ENCODE measurements at places on chromosomes 5 and 9.

- no peak for DNase-seq
These were observed 22.6 kb downstream of the PTPN3 start for GRCh38 chr9:109475526-109475925.

DNA sequence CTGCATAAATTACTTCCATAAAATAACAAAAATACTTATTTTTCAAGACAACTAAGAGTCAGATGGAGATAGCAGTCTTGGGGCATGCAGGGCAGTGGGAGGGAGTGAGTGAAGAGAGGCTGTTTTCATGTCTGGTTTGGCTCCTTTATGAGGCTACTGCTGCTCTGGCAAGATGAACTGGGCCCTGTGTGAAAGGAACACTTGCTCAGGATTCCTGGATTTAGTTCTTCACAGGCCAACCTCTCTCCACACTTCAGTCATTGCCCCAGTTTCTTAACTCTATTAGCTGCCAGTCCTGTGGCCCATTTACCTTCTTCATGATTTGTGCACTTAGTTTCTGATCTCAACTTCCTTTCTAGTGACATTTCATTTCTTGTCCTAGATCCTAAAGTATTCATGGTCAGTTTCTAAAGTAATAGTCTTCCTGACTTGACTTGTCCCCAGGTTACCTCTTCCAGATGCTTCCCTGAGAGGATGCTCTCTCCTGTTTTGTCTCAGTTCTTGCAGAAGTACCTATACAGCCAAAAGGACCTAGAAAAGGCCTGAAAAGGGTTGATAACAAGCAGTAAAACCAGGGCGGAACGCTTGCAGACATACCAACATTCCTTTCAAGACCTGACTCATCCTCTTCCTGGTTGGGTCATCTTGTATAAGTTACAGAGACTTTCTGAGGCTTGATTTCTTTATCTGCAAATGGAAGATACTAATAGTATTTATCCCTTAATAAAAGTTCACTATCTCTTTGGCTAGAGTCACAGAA is 77.0 kb upstream of the ZFAND5 start:
- peak; percentile 85 for DNase-seq

GRCh38 chr9:137392232-137393007 is 30.5 kb downstream of the EXD3 start:
- DNase-seq = no peak

DNA sequence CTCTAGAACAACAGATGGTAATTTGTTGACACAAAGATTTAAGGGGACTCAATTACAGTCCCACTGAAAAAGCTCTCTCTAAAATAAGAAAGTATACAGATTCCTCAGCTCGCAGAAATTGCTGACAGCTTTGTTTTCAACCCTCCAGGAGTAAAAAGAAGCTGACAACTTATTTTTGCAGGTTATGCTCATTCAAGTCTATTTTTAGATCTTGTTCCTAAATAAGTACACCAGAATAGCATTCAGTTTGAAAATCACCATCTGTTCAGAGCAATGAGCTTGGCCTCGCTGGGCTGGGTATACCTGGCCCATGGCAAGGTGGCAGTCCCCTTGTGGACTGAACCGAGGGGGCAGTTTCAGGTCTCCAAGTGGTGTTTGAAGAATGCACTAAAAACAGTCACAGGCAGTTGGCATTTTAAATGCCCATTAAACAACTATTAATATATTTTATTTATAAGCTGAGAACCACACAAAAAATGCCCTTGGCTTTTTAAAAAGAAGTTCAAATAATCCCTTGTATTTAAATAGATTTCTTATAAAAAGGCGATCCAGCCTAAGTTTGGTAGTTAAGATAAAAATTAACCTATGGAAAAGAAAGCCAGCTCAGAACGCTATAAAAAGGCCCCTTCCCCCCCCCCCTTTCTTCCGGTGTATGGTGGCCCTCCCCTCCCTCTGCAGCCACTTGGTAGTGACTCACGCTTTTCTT is 169.2 kb downstream of the AUH start:
- peak; percentile 35 for DNase-seq

DNA sequence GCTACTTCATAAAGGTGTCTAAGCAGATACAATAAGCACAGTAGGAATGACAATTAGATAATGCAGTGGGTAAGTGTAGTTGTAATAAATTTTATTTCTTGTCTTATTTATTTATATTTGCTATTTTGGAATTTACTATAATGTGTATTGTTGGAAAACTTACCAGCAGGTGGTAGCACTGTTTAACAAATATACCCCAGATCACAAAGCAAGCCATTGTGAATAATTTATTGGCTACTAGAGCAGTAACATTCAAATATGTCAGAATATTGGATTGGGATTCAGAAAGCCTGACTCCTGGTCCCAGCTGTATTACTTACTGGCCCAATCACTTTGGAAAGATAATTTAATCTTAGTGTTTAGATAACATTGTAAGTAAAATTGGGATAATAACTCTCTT is 78.0 kb downstream of the ISOC1 start:
- DNase-seq = peak; percentile 46

GRCh38 chr5:85452322-85453025 is 1067.8 kb upstream of the EDIL3 start:
- no peak for DNase-seq

DNA sequence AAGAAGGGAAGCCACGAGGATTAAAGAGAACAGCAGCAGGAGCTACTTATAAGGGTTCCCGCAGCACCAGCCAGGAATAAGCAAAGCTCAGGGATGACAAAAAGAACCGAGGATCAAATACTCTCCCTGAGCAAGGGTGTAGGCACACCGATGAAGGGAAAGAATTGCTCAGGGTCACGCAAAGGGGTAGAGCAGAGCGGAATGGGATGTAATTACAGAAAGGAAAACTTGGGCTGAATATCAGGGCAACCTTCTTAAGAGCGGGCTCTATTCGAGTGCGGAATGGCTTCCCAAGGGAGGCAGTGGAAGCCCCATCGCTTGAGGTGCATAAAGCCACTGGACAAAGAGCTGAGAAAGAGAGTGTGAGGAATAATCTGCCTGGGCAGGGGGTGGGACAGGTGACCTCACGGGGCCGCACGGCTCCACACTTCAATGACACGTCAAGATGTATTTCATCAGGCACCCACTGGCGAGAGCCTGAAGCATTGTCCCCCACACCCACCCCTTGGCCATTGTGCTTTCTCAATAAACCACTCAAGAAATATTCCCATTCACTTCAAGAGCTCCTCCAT is 162.2 kb downstream of the EBF1 start:
- DNase-seq = no peak

- no peak for DNase-seq
These were observed 8.2 kb downstream of the OTULIN start for GRCh38 chr5:14672484-14673394.

DNA sequence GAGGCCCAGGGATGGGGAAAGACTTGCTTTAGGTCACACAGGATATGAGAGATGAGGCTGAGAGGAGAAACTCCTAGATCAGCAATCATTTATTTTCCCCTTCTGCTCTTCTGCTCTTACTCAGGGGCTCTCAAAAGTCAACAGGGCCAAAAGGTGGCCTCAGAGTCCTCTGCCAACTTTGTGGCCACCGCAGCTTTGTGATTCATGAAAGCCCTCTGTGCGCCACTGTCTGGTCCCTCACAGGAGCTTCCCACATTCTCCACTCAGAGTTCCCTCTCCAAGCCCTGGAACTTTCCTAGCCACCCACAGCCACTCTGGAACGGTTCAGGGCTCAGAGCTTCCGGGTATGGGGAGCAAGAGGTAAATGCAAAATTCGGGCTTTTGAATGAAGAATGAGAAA is 82.4 kb downstream of the COL27A1 start:
- no peak for DNase-seq

DNA sequence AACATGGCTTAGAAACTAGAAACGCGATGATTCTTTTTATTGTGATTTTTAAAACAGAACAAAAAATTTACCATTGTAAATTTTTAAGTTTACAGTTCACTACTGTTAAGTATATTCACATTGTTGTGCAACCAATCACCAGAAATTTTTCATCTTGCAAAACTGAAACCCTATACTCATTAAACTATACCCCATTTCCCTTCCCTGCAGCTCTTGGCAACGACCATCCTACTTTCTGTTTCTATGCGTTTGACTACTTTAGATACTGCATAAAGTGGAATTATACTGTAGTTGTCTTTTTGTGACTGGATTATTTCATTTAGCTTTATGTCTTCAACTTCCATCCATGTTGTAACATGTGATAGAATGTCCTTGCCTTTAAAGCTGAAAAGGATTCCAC is 52.5 kb downstream of the SPOCK1 start:
- no peak for DNase-seq

GRCh38 chr5:142726188-142726731 is 40.4 kb upstream of the FGF1 start:
- peak; percentile 96 for DNase-seq

DNA sequence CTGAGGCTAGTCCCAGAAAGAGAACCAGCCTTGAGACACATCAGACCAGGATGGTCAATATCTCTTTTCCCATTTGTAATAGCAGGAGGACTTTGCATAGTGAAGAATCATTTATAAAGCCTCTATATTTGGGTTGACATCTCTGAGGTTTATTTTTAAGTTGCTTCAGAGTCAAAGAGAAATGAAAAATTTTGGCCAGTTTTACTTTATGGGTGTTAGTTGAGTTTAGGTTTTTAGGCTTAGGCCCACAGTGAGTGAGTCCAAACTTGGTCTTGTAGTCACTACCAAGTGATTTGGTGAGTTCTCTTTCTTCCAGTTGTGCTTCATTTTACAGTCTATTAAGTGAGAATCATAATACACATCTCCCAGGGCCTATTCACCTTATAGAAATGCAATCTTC is 5.3 kb upstream of the MEF2C start:
- no peak for DNase-seq

- DNase-seq = no peak
These were observed 84.7 kb upstream of the DHFR start for GRCh38 chr5:80739496-80739895.

GRCh38 chr9:34125681-34126206 is 754 bp downstream of the DCAF12 start:
- peak; percentile 19 for DNase-seq

- no peak for DNase-seq
These were observed 133.8 kb upstream of the MEF2C start for GRCh38 chr5:89016741-89017303.

DNA sequence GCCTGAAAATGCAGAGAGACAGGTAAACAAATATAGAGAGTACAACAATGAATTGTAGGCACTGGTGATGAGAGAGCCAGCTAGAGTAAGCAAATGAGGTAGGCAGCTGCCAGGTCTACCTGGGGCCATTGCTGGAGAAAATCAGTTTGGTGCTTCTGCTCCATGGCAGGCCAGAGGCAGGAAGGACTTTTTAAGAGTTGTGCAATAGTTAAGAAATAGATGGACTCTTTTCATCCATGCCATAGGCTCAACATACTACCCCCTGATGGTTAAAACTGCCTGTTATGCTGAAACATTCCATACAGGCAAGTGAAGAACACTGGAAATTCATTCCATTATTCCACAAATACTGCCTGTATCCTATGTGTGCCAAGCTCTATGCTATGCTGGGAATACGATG is 86.5 kb upstream of the CCDC112 start:
- no peak for DNase-seq

DNA sequence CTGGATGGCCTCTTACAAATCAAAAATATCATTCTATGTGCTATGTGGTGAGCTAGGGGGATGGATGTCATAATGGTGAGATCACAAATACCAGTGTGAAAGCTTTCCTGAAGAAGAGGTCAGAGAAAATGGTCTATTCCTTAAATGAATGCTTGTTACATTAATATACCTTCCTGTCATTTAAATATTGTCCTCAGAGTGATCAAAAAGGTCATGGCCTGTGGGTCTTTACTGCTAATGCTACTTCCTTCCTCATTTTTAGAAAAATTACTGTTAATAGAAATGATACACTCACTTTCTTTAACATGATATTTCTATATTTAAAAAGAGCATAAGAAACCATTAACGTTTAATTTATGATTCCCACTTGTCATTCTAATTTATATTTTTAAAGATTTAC is 9.7 kb downstream of the OMD start:
- DNase-seq = no peak

DNA sequence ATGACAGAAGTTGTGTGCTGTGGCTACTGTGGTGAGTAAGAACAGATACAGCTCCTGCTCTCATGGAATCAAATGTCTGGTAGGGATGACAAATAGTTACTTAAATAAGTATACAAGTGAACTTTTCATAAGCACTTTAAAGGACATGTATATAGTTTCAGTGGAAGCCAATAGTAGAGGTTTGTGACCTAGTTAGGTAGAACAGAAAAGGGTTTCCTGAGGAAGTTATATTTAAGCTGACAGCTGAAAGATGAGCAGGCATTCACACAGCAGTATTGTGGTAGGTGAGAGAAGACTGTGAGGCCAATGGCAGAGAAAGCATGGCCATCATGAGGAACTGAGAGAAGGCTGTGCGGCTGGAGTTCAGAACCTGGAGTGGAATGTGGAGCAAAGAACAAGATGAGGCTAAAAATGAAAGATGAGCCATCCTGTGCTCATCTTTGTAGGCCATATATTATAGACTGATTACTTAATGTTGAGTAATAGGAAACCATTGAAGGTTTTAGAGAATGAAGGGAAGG is 15.4 kb downstream of the FAM174A start:
- peak; percentile 71 for DNase-seq

GRCh38 chr5:74639807-74640449 is 600 bp downstream of the ENC1 start:
- peak; percentile 59 for DNase-seq

GRCh38 chr5:172418862-172419814 is 35.2 kb downstream of the SH3PXD2B start:
- no peak for DNase-seq

DNA sequence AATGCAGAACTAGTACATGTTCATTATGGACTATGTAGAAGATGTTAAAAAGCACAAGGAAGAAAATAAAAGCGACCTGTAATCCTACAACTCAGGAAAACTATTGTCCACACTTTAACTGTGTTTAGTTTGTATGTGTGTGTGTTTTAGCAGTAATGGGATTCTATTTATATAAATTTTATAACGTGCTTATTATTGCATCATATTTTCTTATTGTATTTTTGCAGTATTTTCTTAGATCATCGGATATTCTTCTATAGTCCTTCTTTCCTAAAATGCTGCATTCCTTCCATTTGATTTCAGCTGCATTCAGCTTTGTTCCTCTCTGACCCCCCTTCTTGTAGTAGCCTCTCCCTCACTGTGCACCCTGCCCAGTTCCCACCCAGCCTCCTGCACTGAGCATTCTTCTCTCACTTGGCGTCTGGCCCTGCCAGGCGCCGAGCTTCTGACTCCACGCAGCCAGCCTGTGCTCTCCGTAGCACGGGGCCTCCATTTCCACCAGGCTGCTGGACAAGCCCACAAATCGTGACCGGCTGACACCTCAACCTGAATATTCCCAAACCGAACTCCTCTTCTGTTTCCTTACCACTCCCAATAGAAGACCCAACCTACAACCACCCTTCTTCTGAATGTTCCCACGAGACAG is 39.9 kb downstream of the MVB12B start:
- no peak for DNase-seq

- DNase-seq = no peak
These were observed 98.2 kb upstream of the NIPBL start for GRCh38 chr5:36778336-36778735.

- DNase-seq = no peak
These were observed 80.0 kb upstream of the LRRTM2 start for GRCh38 chr5:138955013-138955660.

DNA sequence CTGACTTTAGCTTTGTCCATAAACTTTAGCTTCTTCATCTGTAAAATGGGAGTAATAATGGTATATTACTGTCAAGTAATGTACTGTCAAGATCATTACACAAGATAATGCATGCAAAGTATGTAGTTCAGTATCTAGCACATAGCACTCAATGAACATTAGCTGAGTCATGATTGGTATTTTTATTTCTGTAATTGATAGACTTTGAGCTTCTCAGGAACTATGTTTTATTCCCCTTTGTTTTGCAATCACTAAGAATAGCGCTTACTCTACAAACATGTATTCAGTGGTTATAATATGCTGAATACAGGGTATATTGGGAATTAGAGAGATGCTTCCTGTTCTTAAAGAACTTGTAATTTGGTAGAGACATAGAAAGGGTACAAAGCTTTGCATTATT is 142.3 kb upstream of the KLF9 start:
- peak; percentile 22 for DNase-seq

All from HCEC 1CT (cell line).